ENCODE measurements at places on chromosomes 2 and 18.
A peak's percentile ranks its signal among the peaks of the same experiment; 100 is the strongest.

- no peak for DNase-seq
Measured at GRCh38 chr2:73449404-73449803, 63.8 kb downstream of the ALMS1 start.

DNA sequence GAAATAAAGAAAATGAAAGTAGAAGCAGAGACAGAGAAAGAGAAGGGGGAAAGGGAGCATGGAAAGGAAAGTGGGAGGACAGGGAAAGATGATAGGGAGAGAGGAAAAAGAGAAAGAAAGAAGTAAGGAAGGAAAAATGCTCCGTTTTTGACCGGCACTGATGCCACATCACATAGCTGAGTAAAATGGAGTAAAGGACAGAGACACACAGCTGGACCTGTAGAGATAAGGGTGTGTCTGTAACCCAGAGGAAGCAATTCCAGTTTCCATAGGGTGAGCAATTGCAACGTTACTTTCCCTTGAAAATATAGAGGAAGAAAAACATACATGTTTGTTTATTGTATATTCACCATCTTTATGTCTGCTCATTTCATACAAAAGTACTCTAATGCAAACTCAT lies 1866.9 kb upstream of the PIK3C3 start:
- no peak for DNase-seq

- no peak for DNase-seq
Measured at GRCh38 chr2:229287823-229288222, 16.7 kb upstream of the PID1 start.

DNA sequence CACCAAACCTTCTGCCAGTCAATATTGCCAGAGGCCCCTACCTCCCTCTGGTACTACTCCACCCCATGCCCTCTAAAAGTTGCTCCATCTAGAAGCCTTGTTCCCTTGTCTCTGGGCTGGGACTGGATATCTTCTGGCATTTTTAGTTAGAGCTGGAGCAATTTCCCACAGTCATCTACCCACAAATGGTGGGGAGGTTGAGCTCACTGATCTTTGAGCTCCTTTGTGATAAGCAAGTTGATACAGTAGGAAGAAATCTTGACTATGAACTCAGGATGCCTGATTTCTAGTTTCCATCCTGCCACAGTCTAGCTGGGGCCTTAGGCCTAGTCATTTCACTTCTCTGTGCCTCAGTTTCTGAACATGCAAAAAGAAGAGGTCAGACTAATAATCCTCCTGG lies 155.0 kb downstream of the MAIP1 start:
- no peak for DNase-seq

DNA sequence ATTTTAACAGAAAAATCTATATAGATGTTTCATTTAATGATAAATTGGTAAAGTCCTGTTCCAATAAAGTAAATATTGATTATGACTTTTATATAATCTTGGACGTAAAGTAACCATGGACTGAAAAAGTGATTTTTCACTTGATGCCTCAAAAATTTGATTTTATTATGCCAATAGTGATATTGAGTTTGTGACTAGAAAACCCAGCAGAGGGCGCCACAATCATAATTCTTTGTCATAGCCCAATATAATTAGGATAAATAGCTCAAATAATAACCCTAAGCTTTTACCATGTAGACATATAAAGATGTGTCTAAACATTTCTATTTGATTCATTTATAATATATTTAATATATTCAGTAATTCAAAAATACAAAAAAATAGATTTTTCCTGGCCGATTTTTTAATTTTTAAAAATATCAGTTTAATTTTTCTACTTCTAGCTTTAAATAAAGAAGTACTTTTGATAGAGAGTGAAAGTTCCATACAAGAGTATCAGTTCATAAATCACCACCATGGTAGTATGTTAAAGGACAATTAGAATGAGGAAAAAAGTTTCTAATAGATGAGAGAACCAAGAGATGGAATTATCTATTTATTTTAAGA lies 30.7 kb downstream of the CAMKMT start:
- peak; percentile 39 for DNase-seq

- DNase-seq, result no peak
Measured at GRCh38 chr2:52879561-52879960, 888.0 kb upstream of the CHAC2 start.

DNA sequence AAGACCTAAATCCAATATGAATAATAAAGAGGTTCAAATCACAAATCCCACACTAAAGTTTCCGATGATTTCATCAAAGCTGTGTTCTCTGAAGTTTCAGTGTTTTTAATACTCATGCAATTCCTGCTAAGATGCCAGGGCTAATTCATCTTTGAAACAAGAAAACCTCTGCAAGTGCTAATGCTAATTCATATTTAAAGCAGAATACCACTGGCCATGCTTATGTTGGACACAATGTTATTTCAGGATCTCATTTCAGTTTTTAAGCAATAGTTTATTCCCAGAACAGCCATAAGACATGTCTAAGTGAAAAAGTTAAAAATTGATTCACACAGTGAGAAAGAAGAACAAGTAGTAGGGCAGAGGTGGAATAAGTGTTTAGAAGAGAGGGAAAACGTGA lies 62.8 kb downstream of the GRB14 start:
- no peak for DNase-seq

- no peak for DNase-seq
Measured at GRCh38 chr2:27728081-27728858, 43.2 kb upstream of the MRPL33 start.

DNA sequence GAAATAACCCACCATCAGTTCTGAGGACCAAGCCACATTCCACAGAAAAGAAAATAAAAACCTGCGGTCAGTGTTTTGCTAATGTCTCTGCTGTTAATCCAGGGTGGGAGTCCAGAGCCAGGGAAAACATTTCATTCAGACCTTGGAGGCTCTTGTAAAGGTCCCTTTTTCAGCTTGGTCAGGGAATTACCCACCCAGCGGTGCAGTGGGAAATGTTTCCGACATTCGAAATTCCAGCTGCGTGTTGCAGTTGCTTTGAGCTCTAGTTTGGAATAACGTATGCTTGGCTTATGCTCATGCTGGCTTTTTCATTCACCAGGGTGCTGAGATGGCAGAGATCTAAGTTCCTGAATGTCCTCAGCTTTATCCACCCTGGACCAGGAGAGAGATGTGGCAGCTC lies 219.1 kb downstream of the TRIB2 start:
- peak; percentile 51 for DNase-seq
